ENCODE measurements at places on chromosomes 12 and 14.

GRCh38 chr14:52902971-52903619 is 47.8 kb downstream of the FERMT2 start:
- no peak for DNase-seq

- no peak for DNase-seq
Measured at GRCh38 chr12:92339198-92339821, 193.7 kb upstream of the BTG1 start.

GRCh38 chr12:15356951-15357364 is 34.6 kb downstream of the PTPRO start:
- peak; percentile 39 for DNase-seq

- DNase-seq = no peak
Measured at GRCh38 chr12:90974286-90974685, 19.3 kb upstream of the CCER1 start.

DNA sequence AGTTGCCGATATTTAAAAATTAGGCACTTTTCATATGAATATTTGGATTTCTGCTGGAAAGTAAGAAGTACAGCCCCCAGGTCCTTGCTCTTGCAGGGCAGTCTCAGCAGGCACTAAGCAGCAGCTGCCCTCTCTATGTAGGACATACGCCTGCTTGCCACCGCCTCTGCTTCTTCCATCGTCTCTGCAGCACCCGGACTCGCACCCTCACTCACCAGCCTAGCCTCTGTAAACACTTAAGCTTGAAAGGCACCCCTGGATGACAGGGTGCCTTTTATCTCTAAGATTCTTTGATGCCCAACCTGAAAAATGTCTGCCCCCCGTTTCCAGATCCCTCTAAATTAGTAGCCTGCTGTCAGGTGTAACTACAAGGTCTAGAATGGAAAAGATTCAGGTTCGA is 19.0 kb downstream of the OTUB2 start:
- DNase-seq = no peak

- no peak for DNase-seq
Measured at GRCh38 chr12:101021442-101021841, 188.6 kb downstream of the SLC5A8 start.

DNA sequence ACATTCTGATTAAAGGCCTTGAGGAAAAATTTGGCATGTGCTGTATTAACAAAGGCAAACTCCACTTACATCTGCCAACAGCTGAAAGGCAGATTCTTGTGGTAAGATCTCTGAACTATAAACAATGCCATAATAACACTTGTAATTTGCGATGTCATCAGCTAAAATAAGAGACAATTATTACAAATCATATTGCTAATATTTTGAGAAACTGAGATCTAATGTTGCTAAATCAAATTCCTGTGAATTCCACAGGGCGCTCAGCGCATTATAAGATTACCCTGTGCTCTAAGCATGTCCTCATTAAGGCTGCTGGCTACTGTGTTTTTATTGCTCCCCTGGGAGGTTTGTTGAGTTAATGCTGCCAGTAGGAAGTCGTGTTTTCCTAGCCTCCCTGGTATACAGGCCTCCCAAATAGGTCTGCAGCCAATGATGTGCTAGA is 244.8 kb downstream of the DACT1 start:
- DNase-seq = no peak

- DNase-seq = no peak
Measured at GRCh38 chr12:107654873-107655272, 30.7 kb upstream of the PWP1 start.
